Posterior cingulate gyrus (tissue), 11 donors: ENCODE measurements at places on chromosomes 16 and 17.

DNA sequence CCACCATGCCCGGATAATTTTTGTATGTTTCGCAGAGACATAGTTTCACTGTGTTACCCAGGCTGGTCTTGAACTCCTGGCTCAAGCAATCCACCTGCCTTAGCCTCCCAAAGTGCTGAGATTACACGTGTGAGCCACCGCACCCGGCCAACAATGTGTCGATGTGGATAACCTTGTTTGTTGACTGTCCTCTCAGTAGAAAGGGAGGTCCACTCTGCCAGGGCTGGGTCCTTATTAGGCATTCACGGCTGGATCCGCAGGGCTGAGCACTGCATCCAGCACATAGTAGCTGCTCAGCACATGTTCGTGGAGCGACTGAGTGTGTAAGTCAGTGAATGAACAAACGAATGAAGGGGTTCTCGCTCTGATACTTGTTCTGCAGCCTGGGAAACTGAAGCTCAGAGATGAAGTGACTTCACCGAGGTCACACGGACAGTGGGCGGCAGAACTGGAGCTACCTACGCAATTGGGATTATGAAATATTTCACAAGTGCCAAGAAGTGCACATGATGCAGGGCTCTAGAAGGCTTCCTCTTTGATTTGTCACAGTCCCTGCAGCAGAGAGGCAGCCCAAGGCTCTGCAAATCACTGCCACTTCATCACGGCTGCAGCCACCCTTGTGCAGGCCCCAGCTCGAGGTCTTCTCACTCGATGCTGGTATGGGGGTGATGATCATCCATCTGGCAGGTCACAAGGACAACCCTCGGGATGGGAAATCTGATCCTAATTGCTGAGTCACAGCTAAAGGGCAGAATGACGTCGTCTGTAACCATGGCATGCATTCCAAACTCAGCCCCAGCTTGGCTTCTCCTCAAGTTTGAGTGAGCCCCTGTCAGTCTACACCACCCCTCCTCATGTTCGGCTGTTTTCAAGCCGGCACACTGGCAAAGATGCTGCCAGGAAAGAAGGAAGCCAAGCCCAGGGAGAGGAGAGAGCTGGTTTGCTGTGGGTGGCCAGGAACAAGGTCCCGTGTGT is 28.0 kb upstream of the SNN start:
- peak; percentile 33 for DNase-seq

DNA sequence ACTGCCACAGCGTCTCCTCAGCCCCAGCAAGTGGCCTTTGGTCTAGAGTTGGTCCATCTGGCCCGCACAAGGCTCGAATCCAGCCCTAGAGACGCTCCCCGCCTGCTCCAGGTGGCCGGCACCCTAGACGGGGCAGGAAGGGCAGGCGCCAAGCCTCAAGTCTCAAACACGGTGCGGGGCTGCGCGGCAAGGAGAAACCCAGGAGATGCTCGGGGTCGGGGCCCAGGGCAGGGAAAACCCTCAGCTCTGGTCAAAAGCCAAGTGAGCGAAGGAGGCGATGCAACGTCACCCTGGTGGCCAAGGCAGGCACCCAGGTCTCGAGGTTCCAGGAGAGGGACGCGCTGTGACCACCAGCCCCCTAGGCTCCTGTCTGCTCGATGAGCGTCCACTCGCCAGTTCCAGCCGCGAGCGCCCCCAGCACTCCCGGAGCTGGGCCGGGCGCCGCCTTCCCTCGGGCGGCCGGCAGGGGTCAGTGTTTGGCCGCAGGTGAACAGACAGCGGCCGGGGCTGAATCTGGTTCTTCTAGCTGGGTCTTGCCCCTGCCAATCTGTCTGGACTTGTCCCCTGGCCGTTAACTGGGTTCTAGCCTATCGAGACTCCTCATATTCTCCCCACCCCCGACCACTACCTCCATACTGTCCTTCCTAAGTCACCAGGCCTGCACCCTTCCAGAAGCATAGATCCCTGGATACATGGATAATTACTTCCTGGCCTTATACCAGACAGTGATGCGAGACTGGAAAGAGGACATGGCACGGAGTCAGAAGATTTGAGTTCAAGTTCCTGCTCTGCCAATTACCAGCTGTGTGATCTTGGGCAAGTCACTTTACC is 44.0 kb downstream of the PRAC1 start:
- DNase-seq, result peak; percentile 53

DNA sequence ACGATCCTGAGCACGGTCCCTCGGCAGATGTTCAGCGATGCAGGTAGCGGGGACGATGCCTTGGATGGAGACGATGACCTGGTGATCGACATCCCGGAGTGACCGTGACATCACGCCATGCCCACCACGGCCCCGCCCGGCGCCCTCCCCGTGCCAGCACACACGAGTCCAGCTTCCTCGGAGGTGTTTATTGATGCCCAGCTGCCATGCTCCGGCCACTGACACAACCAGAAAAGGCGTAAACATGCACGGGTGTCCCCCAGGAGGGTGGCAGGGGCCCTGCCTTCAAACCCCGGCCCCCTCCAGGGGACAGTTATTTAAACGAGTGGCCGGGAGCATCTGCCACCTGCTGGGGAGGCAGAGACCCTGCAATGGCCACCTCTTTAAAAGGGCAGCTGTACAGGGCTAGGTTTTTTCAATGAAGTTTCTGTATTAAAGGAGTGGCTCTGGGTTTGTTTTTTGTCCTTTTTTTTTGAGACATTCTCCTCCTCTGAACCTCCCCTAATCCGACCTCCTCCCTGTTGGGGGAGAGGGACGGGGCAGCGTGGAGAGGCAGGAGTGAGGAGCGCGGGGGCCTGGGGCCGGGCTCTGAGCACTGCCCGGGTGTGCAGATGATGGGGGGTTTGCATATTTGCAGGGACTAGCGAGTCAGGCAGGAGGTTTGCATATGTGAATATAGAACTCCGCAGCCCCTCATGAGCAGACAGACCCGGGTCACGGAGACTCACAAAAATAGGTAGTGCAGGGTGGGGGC is 5.3 kb downstream of the DOC2A start:
- DNase-seq, result peak; percentile 77

GRCh38 chr16:64206862-64207261 is 915.0 kb downstream of the CDH11 start:
- DNase-seq, result no peak

DNA sequence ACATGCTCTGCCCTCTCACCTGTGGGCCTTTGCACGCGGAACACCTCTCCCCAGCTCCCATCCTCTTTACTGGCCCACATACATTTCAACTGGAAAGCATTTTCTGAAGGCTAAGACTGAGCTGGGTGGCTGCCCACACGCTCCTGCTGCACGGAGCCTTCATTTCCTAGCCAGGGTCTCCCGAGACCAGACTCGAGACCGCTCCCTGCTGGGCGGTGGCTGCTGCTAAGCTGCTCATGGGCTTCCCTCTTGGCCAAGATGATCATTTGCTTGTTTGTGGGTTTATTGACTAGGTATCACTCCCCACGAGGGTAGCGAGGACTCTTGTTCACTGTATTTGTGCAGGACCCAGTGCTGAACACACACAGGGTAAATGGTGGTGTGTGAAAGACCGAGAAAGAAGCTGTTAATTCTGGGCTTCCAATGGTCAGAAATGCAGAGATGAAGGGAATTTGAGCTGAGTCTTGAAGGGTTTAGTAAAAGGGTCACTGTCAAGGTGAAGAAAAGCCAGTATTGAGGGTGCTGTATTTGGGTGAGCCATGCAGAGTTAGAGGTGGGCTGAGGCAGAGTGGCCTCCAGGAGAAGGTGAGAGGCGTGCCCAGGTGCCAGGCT is 907 bp downstream of the TRAPPC2L start:
- DNase-seq, result peak; percentile 49

DNA sequence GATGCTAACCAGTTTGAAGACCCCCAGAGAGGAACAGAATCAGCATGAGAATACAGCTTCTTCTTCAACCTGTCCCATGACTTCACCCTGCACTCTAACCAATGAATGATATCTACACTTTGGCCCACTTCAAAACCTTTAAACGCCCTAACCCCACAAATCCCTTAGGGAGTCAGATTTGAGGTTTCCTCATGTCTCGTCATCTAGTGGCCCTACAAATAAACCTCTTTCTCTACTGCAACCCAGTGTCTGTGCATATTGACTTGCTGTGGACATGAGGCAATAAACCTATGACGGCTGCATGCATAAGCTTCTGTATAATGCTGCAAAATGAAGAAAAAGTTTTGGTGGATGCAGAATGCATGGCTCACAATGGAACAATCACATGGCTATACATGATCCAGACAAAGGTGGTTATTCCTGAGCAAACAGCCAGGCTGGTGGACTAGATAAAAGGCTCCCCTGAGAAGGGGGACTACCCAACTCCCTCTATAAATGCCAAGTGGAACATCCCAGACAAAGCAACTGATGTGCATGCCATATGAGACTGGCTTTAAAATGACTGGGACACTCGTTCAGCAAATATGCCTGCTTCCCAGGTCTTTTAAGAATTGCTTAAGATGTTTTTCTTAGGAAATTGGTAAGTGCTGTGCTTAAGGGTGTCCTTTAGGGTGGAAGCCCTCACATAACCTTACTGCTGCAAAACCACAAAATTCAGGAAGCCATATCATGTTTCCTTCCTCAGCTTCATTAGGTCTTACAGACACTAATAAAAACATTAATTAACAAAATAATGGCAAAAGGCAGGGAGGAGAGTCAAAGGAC is 12.2 kb downstream of the N4BP1 start:
- no peak for DNase-seq

DNA sequence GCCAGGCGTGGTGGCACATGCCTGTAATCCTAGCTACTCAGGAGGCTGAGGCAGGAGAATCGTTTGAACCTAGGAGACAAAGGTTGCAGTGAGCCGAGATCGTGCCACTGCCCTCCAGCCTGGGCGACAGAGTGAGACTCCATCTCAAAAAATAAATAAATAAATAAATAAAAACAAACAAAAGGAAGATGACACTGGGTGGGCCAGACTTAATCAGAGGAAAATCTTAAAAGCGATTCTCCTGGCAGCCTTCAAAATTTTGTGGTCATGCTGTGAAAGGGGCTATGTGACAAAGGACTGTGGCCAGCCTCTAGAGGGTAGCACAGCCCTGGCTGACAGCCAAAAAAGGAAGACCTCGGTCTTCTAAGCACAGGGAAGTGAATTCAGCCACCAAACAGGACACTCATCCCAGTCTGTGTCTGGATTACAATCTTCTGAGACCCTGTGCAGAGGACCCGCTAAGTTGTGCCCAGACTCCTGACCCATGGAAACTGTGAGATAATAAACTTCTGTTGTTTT is 391.1 kb downstream of the CNTNAP4 start:
- DNase-seq, result no peak

DNA sequence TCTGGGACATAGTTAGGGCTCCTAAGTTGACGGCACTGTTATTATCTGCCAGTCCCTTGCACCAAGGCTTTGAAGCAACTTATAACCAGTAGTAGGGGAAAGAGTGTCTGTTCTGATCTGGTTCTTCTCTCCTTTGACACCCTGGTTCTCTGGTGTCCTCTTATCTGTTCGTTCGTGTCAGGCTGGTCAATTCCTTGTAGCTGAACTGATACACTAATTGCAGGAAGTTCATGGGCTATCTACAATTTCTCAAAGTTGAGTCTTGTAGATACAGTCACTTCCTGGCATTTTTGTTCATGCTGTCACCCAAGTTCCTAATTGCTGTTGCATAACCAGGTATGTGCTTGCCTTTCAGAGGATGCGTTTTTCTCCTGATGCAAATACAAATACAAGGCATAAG is 17.3 kb upstream of the MYO1D start:
- no peak for DNase-seq

GRCh38 chr17:81578038-81578441 is 25.9 kb upstream of the FAAP100 start:
- no peak for DNase-seq

- DNase-seq, result no peak
Measured at GRCh38 chr17:41957031-41957868, 9.3 kb upstream of the CNP start.
